ENCODE measurements at places on chromosomes 6 and 20.

DNA sequence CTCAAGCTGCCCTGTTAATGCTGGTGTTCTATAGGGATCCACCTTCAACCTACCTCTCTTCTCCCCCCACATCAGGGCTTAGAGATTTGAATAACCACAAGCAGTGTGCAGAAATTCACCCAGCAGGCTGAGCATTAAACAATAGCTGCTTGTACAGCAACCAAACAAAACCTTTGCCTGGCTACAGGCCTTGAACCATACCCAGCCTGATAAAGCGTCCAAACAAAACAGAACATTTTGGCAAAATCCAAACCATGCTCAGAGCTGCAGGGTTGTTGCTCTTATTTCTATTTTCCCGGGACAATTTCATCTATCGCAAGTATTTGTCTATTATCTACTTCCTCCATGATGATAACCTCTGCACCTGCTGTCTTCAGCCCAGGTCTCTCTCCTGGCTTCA lies 142.3 kb downstream of the UNC5CL start:
- DNase-seq: no peak

- no peak for DNase-seq
These were observed 27.8 kb upstream of the SRPK1 start for GRCh38 chr6:35948725-35949124.

DNA sequence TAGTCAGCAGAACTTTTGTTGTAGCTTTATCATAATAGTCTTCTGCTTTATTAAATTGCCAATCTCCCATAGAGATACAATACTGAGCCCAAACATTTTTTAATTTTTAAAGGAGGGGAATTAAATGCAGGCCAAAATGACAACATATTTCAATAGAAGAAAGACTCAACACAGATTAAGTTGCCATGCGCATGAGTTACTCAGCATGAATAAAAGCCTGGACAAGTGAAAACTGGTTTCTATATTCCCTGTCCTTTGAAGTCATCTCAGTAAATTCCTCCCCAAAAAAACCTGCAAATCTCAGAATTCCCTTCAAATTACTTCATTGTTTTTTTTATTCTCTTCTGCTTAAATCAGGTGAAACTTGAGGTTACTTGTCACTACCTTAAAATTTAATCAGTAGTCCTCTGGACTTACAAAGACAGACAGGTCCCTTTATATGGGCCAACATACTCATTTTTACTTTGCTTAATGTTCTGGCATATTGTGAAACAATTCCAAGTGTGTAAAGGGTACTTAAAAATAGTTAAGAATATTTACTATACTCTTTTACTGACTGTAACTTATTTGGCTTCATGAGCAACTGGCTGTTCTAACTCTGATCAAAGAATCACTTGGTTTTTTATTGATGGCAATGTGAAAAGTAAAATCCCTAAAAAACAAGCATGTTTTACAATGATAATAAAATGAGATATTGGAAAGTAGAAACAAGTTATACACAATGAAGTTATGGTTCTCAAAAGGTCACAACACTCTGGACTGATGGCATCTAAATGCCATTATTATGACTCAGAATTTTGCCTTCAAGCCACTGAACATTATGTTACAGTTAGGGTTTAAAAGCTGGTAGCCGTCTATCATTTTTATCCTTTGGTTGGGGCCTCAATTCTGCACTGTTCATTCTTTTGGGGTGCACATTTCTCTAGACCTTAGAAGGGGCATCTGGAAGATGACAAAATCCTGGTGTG lies 49.9 kb upstream of the COL21A1 start:
- no peak for DNase-seq

- no peak for DNase-seq
These were observed 169.1 kb upstream of the AKAP12 start for GRCh38 chr6:151070631-151071051.

DNA sequence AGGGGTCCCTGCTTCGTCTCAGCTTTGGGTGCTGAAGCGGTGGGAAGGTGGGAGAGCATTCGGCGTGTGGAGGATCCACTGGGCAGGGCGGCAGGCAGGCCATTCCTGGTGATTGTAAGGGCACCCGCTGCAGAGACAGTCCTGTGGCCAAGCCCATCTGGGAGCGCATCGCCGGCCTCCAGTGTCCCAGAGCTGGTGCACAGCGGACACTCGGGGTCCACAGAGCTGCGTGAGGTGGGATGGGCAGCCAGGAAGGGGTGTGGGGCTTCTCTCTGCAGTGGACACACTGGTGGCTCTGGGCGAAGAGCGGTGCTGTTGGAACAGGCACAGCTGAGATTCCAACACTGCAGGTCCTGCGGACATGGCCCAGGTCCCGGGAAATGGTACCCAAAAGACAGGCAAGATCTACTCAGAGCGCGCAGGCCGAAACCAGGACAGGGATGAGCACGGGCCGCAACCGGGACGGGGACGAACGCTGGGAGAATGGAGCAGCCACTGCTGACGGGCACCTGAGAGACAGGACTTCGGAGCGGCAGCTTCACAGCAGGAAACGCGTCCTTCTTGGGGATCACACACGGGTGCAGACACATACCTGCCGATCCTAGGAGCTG lies 188.2 kb downstream of the ERMARD start:
- DNase-seq: no peak

- no peak for DNase-seq
These were observed 31.5 kb upstream of the MOCS1 start for GRCh38 chr6:39965751-39966150.

GRCh38 chr6:35441642-35442041 lies 10.5 kb upstream of the FANCE start:
- DNase-seq: no peak

DNA sequence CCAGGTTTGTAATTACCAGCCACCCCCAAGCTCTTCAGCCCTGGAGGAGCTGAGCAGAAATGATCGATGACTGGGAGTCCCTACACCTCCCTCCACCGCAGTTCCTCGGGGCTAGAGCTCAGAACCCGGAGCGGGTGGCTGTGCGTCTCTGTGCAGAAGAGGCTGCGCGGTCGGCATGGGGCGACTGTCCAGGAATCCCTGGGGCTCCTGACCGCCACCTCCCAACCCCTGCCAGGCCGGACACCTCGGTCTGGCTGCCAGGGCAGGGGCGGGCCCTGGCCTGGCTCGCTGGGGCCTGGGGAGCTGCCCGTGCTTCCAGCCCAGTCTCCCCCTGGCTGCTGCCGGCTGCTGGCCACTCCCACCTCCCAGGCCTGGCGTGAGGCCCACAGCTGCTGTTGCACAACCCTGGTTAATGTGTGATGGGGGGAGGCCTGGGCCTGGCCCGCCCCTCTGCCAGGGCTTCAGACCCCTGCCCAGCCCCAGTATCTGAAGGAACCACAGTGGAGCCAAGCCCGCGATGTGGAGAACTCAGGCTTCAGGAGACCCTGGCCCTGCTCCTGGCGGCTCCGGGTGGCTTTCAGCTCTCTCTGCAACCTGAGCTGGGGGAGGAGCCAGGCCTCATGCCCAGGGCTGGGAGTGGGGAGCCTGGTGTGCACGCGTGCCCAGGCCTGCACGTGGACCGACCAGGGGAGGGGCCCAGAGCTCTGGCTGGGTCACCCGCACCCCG lies 1.2 kb downstream of the SLC2A4RG start:
- no peak for DNase-seq

GRCh38 chr6:130029163-130029562 lies 10.8 kb downstream of the L3MBTL3 start:
- DNase-seq: no peak

DNA sequence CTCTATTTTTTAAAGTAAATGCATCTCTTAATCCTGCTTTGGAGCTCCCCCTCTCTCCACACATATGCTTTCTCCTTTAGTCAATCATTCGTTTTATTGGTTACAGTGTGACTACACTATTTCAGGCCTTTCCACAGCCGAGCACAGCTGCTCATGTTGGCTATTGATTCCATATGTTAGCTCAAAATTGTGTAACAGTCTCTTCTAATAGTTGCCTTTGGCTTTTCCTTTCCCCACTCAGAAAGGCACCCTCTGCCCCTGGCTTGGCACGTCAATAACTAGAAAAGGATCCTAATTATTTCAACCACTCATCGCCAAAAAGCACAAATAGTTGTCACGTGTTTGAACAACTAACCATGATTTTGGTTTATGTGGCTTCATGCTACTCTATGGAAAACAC lies 410.3 kb upstream of the SLC35B3 start:
- no peak for DNase-seq

DNA sequence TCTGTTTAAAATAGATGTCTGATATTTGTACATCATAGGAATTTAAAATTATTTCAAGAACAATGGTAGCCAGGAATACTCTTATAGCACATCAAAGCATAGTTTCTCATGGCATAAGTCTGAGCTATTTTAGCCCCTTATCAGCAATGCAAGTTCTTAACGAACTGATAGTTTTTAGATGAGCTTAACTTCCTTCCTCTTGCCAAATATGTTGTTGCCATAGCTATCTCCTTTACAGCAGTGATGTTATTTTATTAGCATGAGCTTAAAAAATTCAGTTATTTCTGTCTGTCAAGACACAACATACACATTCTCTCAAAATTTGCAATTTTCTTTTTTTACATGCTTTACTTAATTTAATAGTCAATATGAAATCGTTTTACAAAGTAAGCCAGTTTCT lies 867.2 kb downstream of the PHF3 start:
- DNase-seq: no peak

GRCh38 chr6:1311400-1312202 lies at the start of gene FOXQ1:
TSS of gene FOXQ1 (plus strand) at chr6:1312098. CDS start at chr6:1312705, 607 bp downstream.
- DNase-seq: no peak

- no peak for DNase-seq
These were observed 54.2 kb downstream of the BCAS4 start for GRCh38 chr20:50848846-50849673.

- DNase-seq: no peak
These were observed 19.0 kb upstream of the EXOC2 start for GRCh38 chr6:711925-712324.

GRCh38 chr20:11937230-11937629 lies 19.5 kb downstream of the BTBD3 start:
- no peak for DNase-seq

DNA sequence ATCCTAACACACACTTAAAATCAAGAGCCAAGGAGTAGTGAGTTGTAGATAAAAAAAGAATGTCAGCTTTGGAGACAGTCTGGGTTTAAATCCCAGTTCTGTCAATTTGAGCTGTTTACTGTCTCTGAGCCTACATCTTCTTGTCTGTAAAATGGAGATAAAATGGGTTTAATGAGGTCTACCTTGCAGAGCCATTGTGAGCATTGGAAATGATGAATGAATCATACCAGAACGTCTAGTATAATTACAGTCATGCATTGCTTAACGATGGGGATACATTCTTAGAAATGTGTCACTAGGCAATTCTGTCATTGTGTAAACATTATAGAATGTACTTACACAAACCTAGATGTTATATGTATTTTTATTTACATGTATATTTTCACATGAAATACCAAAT lies 17.6 kb upstream of the SGK2 start:
- DNase-seq: no peak

GRCh38 chr6:87164506-87164905 lies 9.1 kb downstream of the ZNF292 start:
- no peak for DNase-seq

DNA sequence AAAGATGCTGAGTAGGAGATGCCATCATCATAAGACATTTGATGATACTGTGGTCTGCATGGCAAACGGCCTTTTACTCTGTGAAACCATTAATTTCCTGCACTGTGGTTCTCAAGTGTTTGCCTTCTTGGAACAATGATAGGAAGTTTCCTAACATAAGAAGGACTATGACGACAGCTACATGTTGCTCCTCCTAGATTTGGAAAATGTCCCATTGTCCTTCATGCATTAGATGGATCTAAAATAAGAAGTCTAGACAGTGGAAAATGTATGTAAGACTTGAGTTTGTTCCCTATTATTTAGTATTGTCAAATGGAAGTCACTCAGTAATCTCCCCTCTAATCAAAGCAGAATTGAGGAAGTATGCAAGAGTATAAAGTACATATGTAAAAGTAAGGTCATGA lies 98.5 kb upstream of the TMEM170B start:
- no peak for DNase-seq

- DNase-seq: no peak
These were observed 65.7 kb downstream of the CTCFL start for GRCh38 chr20:57459278-57459677.

- no peak for DNase-seq
These were observed 56.8 kb upstream of the EEF1A1 start for GRCh38 chr6:73577676-73578075.

DNA sequence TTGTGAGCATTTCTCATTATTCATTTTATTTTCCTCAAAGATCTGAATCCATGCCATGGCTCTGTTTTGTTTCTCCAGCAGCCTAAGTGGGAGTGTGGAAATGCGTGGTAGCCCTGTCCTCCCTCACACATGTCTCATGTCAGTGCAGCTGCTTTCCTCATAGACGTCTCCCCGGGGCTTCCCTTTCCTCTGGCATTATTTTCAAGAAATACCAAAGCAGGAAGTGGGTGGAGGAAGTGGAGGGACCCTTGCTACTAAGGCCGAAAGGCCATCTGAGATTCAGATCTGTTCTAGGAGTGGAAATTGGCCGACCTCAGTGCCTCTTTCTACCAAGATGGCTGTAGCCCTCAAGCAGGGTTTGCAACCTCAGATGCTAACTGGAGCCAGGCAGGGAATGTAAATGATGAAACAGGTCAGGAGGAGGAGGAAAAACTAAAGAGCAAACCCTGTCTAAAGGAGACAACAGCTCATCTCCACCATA lies 420.9 kb upstream of the PLCB4 start:
- DNase-seq: no peak

GRCh38 chr6:97073903-97074302 lies 149.4 kb downstream of the KLHL32 start:
- DNase-seq: no peak

- DNase-seq: no peak
These were observed 12.1 kb upstream of the AHCY start for GRCh38 chr20:34315236-34315635.

- DNase-seq: no peak
These were observed 15.1 kb upstream of the FOXC1 start for GRCh38 chr6:1594445-1595200.

- DNase-seq: no peak
These were observed 69.2 kb upstream of the RIPOR2 start for GRCh38 chr6:25005010-25005409.

- no peak for DNase-seq
These were observed 50.3 kb upstream of the ADGRF4 start for GRCh38 chr6:47648031-47648430.

- DNase-seq: peak; percentile 41
These were observed 231.8 kb downstream of the BCKDHB start for GRCh38 chr6:80338201-80338836.

DNA sequence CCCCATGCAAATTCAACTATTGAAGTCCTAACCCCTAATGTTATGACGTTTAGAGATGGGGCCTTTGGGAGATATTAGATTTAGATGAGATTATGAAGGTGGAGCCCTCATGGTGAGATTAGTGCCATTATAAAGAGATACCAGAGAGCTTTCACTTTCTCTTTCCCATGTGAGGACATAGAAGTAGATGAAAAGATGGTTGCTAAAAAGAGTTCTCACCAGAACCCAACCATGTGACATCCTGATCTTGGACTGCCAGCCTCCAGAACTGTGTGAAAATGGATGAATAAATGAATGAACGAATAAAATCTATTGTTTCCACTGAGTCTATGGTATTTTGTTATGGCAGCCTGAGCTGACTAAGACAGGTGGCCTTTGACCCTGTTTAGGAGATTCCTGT lies 50.6 kb upstream of the FBXO30 start:
- DNase-seq: no peak

GRCh38 chr6:89597372-89597771 lies 41.2 kb downstream of the LYRM2 start:
- DNase-seq: no peak
